ENCODE measurements at places on chromosomes 16 and 17.
A peak's percentile ranks its signal among the peaks of the same experiment; 100 is the strongest.

DNA sequence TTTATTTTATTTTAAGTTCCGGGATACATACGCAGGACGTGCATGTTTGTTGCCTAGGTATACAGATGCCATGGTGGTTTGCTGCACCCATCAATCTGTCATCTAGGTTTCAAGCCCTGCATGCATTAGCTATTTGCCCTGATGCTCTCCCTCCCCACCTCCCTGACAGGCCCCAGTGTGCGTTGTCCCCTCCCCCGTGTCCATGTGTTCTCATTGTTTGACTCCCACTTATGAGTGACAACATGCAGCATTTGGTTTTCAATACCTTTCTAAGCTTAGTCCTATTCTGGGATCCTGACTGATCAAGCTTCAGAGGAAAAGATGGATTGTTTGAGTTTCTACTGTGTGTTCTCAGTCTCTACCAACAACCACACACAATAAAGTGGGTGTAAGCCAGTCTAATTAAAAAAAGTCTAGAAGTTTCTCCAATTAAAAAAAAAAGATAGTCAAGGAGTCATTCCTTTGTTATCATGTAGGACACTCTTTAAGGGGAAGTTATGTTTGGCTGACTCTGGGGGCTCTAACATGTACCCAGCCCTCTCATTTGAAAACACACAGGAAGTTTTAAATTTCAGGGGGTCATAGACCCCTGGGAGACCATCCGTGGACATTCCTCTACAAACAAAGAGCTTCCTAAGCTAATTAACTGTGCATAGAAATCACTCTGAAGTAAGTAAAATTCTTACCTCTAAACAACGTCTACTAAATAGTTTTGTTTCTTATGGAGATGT lies 66.3 kb upstream of the ADAMTS18 start:
- DNase-seq = no peak

GRCh38 chr16:81717662-81718189 lies 61.4 kb upstream of the PLCG2 start:
- no peak for DNase-seq

DNA sequence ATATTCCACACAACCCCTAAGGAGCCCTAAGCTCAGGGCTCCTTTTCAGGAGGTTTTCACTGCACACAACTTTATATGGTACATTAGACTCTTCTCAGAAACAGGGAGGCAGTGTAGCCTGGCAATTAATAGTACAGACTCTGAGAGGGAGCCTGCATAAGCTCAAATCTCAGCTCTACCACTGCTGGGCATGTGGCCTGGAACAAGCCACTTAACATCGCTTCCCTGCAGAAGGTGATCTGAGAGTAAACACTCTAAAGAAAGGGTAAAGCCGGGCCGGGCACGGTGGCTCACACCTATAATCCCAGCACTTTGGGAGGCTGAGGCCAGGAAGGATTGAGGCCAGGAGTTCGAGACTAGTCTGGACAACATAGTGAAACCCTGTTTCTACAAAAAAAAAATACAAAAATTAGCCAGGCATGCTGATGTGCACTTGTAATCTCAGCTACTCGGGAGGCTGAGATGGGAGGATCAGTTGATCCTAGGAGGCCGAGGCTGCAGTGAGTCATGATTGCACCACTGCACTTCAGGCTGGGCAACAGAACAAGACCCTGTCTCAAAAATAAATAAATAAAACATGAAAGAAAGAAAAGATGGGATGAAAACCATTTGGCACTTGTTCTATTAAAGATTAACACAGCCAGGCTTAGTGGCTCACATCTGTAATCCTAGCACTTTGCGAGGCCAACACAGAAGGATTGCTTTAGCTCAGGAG lies 70.7 kb upstream of the DNAJA2 start:
- no peak for DNase-seq

- no peak for DNase-seq
Observed at GRCh38 chr17:49779739-49780231, 8.7 kb upstream of the KAT7 start.

DNA sequence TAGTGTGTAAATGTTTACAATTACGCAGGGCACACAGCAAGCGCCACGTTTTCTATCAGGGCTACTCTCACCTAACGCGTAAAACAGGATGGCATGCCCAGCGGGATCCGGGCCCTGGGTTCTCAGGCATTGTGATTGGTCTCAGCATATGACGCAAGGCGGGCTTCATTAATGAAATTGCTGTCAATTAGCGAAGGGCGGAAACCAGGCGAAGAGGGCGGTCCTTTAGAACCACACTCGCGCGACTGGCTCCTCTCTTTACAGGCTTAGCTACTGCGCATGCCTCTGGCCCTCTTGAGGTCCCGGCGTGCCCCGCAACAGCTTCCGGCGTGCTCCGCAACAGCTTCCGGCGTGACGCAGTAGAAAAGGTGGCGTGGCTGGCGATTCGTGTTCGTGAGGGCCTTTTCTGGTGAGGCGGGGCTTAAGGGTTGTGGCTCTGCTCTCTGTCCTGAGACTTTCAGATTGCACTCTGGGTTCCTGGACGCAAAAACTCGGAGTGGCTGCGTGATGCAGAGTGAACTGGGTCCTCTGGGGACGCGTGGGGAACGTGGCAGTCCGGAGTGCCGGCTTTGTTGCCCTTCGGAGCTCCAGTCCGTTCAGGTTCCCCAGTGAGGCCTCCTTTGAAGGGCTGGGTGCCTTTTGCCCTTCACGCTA lies 9.2 kb downstream of the OR2C1 start:
- DNase-seq = peak; percentile 78

DNA sequence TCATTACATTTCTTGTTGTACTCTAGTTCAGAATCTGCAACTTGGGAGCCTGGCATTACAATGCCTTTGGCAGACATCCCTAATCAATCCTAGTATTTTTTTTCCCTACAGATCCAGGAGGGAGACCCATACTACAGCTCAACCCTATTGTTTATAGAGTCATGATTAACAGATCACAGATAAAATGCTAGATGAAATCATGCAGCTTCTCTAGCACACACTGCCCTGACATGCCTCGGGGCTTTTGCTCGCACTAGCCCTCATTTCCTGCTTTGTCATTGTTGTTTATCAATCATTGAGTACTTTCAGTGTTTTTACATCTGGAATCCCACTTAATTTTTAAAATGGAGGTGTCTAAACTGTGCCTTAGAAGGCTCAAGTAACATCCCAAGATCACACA lies 412.5 kb downstream of the CA10 start:
- DNase-seq = no peak

- no peak for DNase-seq
Observed at GRCh38 chr16:77986011-77986740, 36.2 kb upstream of the CLEC3A start.

GRCh38 chr17:29178750-29179231 lies 1.4 kb downstream of the MYO18A start:
- DNase-seq = no peak

- DNase-seq = no peak
Observed at GRCh38 chr17:77025781-77026180, 115.0 kb upstream of the SEC14L1 start.

GRCh38 chr16:31700530-31701388 lies 172.8 kb upstream of the ZNF267 start:
- peak; percentile 71 for DNase-seq

DNA sequence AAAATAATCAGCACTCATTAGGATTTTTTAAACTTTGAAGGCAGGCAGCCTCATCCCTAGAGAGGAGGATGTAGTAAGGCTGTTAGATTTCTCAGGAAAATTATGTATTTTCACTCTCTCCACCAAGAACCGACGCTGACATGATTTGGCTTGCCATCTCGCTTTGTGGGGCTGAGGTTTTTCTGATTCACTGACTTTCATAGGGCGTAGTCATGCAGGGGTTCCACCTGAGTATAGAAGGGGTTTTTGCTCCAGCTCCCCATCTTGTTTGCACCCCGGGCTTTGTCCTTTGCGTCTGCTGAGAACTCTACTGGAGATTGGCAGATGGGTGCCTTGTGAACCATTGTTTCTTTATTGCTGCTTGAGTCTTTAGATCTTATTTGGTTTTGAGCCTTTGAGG lies 20.2 kb downstream of the TOM1L1 start:
- no peak for DNase-seq

GRCh38 chr17:2171702-2172076 lies 116.8 kb downstream of the HIC1 start:
- no peak for DNase-seq

GRCh38 chr17:51455931-51456330 lies 195.6 kb downstream of the UTP18 start:
- no peak for DNase-seq

DNA sequence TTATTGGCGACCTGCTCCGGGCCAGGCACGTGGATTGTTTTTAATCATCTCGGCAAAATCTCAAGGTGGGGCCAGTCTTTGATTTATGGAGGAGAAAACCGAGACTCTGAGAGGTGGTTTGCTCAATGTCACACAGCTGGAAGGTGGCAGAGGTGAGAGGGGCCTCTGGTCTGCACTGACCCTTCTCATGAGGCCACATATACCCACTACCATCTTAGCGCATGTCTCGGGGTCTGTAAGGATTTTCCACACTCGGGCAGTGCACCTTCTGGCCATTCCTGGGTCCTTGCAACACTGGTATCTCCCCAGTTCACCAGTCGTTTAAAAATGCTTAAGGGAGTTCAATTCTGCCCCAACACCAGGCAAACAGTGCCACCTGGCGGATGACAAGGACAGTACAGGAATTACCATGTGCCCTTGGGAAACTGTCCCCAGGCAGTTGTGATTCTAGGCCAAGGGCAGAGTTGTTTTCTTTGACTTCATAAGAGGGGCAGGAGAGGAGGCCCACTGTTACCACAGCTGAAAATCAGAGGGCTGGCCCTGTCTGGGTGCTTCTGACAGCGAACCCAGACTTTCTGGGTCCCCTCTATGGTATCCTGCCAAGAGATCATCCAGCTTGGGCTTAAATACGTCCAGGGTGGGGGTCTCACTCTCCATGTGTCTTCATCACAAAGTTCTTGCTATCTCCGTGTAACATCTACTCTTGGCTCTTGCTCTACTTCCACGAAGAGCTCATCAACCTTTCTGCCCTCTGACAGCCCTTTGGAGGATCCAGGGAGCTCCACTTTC lies 39.4 kb upstream of the RAI1 start:
- peak; percentile 60 for DNase-seq

DNA sequence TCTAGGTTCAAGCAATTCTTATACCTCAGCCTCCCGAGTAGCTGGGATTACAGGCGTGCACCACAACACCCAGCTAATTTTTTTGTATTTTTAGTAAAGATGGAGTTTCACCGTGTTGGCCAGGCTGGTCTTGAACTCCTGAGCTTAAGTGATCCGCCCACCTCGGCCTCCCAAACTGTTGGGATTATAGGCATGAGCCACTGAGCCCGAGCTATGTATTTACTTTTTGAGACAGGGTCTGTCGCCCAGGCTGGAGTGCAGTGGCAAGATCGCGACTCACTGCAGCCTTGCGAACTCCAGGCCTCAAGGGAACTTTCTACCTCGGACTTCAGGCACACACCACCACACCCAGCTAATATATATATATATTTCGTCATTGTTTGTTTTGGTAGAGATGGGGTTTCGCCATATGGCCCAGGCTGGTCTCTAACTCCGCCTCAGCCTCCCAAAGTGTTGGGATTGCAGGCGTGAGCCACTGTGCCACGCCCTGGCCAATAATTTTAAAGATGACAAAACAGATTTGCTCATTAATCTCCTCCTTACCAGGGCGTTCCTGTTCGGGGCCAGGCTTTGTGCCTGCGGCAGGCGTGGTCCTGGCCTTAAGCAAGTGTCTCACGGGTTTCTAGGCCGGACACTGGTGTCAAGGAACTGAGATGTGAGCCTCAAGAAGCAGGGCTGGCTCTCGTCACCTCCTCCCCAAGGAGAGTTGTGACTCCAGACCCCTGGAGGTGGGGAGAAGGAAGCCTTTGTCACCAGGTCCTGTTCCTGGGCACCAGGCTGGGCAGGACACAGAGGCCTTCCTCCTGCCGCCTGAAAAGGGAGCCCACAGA lies 4.3 kb upstream of the NPW start:
- no peak for DNase-seq

GRCh38 chr17:13230350-13231264 lies 212.8 kb upstream of the ELAC2 start:
- DNase-seq = no peak

DNA sequence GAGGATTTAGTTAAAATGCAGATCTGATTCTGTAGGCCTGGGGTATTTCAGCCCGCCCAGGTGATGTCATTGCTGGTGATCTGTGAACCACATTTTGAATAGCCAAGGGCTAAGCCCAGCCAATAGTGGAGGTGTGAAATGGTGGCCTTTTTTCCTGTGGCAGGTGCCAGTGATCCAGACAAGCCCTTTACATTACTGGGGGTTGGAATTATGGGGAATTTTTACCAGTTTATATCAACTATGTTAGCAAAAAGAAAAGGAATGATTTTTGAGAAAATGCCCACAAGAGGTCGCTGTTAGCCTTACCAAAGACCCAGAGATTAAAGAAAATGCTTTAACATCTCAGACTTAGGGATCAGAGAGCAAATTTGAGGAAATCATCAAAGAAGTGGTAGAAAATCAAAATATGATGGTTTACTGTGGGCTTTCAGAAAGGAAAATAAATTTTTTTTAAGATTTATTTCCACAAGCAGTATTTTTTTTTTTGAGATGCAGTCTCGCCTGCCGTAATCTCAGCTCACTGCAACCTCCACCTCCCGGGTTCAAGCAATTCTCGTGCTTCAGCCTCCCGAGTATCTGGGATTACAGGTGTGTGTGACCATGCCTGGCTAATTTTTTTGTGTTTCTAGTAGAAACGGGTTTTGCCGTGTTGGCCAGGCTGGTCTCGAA lies 3.9 kb downstream of the VPS35L start:
- no peak for DNase-seq

GRCh38 chr17:1366234-1366633 lies 33.8 kb downstream of the YWHAE start:
- no peak for DNase-seq

- DNase-seq = no peak
Observed at GRCh38 chr16:69632828-69633227, 67.1 kb downstream of the NFAT5 start.

DNA sequence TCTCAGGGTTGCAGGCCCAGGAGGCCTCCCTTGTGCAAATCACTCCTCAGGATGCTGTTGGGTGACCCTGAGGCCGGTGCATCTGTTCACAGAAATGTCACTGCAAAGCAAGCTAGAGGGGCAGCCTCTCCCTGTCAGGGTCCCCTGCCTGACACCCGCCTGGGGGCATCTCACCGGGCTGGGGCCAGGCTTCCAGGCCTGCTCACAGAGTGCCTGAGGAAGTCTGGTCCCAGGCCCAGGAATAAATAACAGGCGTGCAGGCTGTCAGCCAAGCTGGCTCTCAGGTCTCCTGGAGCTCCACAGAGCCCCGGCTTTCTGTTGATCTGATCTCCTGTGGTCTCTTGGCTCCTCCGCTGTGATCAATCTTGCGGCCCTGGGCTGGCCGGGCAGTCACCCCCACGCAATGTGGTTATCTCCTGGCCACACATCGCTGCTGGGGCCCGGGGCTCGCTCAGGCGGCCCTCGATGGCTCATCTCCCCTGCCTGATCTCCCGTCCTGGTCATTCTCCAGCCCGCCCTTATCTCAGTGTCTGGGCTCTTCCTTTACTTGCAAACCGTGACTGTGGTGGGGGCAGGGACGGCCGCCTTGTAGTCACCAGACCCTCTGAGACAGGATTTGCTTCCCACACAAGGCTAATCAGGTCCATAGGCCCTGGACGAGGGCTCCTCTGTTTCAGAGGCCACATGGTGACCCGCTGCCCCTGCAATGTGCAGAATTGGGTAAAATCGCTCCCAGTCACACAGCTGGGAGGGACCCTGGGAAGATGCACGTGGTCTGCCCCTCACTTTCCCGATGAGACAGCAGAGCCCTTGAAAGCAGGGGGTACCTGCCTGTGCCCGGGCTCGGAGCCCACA lies 231.2 kb upstream of the GSE1 start:
- no peak for DNase-seq

- no peak for DNase-seq
Observed at GRCh38 chr16:8489580-8489979, 100.7 kb downstream of the TMEM114 start.

All from stimulated activated CD4-positive, alpha-beta T cell treated with anti-CD3 and anti-CD28 coated beads, TNF-alpha, amount 100 ng/mL, for 24 hours (primary cell).